ENCODE measurements at places on chromosomes 3 and 15.

GRCh38 chr3:39639344-39640236, 169.8 kb upstream of the MYRIP start:
- DNase-seq = peak; percentile 97

DNA sequence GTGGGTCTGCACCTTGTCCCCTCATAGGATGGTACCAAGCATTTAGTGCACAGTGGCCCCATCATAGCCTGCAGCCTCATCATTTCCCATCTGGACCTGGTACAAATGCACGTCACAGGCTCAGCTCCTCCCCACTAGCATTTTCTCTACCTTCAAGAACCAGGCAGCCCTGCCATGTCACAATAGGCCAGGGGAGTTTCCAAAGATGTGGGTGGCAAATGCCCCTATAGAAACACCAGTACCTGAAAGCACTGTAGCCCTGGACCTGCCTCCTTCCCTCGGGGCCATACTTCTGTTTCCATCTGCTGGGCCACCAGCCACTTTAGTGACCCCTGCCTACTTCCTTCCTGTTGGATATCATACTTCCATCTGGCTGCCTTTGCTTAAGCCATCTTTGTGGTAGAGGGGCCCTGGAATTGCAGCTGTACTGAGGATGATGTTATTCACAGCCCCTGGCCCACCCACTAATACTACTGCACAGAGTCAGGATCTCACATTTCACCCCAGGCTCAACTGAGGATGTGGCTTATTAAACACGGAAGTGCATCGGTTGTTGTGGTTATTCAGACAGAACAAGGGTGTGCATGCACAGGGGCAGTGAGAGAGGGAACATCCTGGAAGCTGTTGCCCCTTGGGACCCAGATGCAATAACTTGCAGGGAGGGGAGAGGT, 3.8 kb downstream of the TCTA start:
- peak; percentile 88 for DNase-seq

DNA sequence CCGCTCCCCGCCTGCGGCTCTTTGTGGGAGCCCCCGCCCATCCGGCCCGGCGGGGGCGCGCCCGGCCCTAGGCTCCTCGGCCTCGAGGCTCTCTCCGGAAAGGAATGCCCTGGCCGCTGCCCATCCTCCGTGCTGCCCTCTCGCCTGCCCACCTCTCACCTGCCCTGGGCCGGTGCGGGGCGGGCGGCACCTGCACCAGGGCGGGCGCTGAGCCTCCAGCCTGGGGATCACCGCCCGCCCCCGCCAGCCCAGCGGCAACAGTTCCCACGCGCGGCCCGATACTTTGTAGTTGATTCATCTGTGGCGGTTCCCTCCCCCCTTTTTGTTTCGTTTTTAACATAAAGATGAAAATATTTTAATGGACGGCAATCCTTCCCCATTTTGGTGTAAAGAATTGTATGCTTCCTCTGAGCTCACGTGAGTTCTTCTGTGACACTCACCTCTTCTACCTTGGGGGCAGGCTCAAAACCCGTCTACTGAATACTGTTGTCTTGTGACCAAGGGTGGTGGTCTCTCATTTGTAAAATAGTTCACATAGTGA, 1.9 kb downstream of the KLF13 start:
- no peak for DNase-seq

GRCh38 chr15:34855413-34855812, 60.1 kb upstream of the ACTC1 start:
- no peak for DNase-seq

DNA sequence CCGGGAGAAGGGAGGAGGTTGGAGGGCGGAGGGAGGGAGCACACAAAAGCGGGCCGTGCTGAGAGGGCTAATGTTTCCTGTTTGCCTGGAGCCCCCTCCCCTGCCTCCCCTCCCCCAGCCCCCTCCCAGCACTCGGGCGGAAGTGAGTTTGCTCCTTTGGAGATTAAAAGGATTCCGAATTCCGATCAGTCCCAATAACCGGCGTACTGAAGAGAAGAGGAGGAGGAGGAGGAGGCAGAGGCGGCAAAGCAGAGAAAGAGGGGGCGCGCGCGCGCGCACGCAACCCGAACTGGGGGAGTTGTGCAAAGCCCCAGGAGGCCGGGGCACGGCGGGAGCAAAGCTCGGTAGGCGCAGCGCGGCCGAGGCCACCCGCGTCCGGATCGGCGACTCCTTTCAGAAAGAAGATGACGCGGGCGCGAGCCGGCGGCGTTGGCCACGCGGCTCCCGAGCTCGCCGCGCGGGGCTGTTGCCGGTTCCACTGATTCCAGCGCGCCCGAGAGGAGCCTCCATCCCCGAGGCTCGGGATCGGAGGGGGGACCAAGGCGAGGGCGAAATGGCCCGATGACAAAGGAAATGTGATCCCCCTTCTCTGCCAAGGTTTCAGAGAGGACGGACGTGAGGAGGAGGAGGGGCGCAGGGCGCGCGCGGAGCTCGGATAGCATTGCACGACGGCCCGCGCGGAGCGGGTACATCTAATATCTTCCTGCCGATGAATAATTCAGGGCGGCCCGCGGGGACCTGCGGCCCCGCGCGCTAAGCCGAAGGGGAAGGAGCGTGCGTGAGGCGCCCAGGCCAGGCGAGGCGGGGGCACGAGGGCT, 1.1 kb upstream of the TRIM71 start:
- no peak for DNase-seq

GRCh38 chr15:93072411-93073394, 16.3 kb downstream of the RGMA start:
- DNase-seq = no peak

DNA sequence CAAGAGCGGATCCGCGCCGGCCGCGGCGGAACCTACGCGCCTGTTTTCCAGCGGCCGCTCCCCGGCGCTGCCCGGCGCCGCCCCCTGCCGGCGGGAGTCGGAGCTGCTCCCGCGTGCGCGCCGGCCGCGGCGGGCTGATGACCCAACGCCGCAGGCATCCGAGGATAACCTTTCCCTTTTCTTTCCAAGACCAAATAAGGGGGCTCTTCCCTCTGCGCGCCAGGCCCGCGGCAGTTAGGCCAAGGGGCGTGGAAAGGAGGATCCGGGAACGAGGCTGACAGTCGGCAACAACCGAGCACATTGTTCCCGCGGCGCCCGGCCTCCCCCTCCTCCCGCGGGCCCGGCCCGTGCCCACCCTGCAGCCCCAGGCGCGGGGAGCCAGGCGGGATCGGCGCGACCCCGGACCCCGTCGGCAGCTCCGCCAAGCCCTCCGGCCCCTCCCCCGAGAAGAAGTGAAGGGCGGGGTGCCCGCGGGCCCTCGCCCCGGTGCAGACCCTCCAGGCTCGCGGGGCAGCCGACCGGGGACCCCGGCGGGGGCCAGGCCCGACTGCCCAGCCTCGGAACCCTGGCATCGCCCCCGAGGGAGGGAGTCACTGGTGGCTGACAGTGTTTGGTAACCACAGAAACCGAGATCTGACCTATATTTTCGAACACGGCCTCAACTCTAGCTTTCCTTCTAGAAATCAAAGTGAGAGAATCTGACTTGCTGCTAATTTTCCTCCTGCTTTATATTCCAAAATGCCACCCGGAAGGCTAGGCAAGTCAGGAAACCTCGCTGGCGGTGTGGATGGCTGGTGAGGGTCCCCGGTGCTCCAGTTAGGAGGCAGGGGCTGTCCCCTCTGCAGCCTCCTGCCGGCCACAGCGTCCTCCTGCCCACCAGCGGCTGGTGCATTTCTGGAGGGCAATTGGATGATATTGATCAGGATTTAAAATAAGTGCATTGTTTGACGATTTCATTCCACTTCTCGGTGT, 45.6 kb upstream of the SYNM start:
- DNase-seq = peak; percentile 12

DNA sequence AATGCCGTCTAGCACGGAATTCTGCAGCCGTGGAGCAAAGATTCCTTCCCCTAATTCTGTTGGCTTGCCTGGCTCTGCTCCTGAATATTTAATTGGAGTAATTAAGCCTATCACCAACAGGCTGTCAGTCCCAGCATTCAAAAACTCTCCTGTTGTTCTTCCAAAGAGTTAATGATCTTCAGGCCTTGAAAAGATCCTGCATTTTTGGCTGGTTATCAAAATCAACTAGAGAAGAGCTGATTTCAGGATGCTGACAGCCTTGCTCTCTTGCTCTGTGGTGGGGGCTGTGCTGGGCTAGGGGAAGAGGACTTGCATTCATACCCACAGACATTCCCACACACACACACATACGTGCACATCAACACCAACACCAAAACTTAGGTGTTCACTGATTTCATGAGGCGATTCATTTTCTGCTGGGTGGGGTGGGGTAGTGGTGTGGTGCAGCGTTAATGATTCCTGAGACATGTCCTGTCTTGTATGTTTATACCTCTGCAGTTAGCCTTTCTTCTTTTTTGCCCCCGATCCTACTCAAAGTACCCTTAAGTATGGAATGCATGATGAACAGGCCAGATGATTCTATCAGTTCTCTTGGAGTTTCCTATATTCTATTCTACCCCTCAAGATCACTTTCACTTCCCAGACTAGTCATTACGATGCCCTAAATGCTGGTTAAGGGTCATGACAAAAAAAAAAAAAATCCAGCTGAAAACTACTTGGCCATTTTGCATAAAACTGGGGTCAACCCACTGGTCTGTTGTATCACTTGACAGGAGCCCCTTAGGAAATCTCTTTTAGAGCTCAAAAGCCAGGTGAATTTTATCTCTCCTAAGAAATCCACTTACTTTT, 42.3 kb downstream of the CPN2 start:
- no peak for DNase-seq

Data from AML-193 (cell line).